GM06990 (cell line): ENCODE measurements at places on chromosomes 4 and X.

GRCh38 chrX:153974003-153974725, 1.6 kb downstream of the TMEM187 start:
- no peak for DNase-seq

- peak; percentile 12 for DNase-seq
Measured at GRCh38 chrX:30504309-30504708, 73.3 kb downstream of the TASL start.

GRCh38 chrX:19616959-19617358, 101.7 kb upstream of the MAP3K15 start:
- no peak for DNase-seq

GRCh38 chr4:182619660-182620059, 297.5 kb downstream of the DCTD start:
- DNase-seq = no peak

- no peak for DNase-seq
Measured at GRCh38 chr4:183675625-183676024, 16.5 kb downstream of the TRAPPC11 start.

DNA sequence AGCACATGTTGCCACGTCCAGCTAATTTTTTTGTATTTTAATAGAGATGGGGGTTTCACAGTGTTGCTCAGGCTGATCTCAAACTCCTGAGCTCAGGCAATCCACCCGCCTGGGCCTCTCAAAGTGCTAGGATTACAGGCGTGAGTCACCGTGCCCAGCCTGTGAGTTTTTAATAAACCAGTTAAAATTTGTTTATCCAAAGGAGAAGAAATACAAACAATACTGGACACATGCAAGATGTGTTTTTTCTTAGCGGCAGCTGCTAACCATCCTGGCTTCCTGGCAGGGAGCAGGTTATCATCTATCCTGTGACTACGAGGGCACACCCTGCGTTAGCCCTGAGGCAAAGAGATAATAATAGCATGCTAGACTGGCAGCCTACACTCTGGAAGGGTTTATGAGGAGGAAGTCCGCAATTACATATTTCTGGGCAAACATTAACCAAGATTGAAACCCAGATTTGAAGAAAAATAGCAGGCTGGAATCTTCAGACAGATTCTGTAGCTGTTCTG, 191.4 kb downstream of the SPRY1 start:
- DNase-seq = no peak

- DNase-seq = no peak
Measured at GRCh38 chrX:80021621-80022020, 7.1 kb downstream of the TBX22 start.

- no peak for DNase-seq
Measured at GRCh38 chr4:112793033-112793432, 156.1 kb downstream of the LARP7 start.
